Cardiac muscle cell (in vitro differentiated cells and primary cell): ENCODE measurements at places on chromosomes 2 and 18.

DNA sequence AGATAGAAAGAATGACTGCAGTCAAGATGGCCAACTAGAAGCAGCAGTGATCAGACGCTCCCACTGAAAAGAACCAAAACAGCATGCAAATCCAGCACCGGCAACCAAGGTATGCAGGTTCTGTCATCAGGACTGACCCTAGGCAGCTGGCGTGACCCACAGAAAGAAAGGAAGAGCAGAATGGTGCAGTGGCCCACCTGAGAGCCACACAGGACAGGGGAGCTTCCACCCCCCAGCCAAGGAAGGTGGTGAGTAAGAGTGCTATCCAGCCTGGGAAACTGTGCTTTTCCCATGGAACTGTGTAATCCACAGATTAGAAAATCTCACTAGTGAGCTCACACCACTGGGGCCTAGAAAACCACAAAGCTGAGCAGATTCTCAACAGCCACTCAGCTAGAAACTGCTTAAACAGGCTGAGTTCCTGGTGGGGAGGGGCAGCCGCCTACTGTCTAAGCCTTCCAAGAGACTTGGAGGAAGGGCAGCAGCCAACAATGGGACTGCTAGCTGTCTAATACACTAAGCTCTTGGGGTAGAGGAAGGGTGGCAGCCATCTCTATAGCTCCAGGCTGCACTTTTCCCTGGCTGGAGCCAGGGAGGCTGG, 127.9 kb downstream of the EVA1A start:
- no peaks in the 10 kb centered on the region for H3K27me3 ChIP-seq
- DNase-seq: peak; percentile 42
- H3K4me3 ChIP-seq: no peak overlapping the region
- no peak overlapping the region for H3K27ac ChIP-seq

DNA sequence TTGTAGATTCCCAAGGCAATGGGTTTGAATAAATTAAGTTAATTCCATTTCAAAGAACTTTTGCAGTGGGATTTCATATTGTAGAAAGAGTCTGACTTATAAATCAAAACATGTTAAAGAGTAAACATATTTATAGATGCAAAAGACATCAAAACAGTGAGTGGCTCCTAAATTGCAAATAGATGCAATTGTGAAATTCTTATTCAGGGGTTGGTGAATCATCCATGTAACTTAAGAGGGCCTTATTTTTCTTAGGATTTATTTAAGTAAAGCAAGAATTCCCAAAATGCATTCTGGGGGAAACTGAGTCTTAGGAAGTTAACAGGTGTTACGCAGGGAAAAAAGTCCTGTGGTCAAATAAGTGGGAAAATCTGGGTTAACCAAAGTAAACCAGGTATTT, 11.3 kb downstream of the TANC1 start:
- H3K27me3 ChIP-seq: no peaks in the 10 kb centered on the region
- H3K27ac ChIP-seq: no peak overlapping the region
- no peaks in the 10 kb centered on the region for H3K36me3 ChIP-seq
- peaks cover 15% of the 10 kb centered on the region for H3K4me1 ChIP-seq
- no peak overlapping the region for H3K4me3 ChIP-seq

DNA sequence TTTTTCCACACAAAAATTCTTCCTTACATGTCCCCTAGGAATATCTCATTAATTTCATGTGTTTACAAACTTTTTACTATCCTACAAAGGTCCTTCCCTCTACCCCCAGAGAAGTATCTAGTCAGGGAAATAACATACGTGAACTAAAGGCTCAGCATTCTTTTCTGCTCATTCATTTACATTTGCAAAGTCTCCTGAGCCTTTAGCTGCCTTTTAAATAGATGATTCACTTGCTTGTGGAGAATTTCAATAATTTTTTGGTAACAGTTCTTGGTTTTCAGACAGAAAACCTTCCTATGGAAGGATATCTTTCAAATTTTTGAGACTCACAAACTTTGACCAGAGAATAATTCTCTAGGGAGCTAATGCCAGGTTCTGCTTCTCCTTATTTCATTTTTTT, 81.5 kb upstream of the RMDN2 start:
- peaks cover 2% of the 10 kb centered on the region for H3K4me1 ChIP-seq
- H3K36me3 ChIP-seq: no peaks in the 10 kb centered on the region
- H3K4me3 ChIP-seq: no peak overlapping the region
- no peak overlapping the region for H3K27ac ChIP-seq

DNA sequence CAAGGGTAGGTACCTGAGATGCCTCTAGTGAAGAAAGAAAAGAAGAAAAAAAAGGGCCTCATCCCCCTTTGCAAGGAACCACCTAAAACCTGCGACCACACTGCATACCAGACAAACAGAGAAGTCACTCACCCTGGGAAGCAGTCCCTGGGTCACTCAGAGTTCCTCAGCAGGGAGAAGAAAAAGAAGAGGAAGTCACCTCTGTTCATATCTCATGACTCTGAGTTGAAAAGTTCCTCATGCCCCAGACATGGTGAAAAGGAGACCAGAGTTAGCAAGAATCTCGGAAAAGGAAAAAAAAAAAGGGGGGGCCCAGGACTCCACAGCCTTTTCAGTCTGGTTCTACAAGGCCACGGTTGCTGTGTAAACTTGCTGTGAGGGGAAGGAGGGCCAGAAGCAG, 478.4 kb upstream of the NRXN1 start:
- H3K27ac ChIP-seq: no peak overlapping the region
- H3K27me3 ChIP-seq: no peaks in the 10 kb centered on the region
- no peak for DNase-seq
- H3K4me1 ChIP-seq: no peaks in the 10 kb centered on the region

DNA sequence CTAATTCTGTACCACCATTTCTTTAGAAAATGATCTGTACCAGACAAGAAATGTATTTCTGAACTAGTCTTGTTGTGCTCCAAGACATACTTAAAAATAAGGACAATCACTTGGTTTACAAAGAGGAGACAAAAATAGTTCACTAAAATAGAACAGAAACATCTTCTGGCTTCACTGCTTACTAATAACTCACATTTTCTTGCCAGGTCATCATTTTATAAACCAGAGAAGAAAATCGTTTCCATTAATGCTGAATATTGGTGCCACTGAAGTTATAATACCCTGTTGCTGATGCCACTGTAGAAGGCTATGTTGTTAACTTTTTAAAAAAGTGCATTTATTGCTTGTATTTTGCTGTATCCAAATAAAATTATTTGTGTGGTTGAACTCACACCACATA, 94.8 kb upstream of the ZNF236 start:
- H3K27me3 ChIP-seq: no peaks in the 10 kb centered on the region
- H3K27ac ChIP-seq: no peak overlapping the region
- H3K36me3 ChIP-seq: no peaks in the 10 kb centered on the region
- DNase-seq: no peak
- H3K4me3 ChIP-seq: no peak overlapping the region

DNA sequence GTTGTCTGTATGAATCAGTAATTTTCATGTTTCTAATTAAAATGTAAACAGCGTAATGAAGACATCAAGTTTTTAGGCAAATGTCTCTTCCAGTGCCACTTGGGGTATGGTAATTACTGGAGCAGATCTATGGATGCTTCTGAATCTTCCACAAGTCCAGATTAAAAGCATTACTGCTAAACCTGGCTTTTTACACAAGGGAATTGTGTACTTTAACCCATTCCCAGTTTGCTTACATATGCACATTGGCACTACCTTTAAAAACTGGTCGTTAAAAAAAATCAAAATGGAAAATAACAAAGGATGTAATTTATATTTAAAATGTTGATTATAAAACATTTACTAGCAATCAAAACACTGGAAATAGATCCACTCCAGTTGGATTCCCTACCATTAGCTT, 19.7 kb downstream of the FIGN start:
- no peak overlapping the region for H3K27ac ChIP-seq
- no peaks in the 10 kb centered on the region for H3K36me3 ChIP-seq
- no peak for DNase-seq
- H3K4me1 ChIP-seq: peaks cover 88% of the 10 kb centered on the region
- no peak overlapping the region for H3K4me3 ChIP-seq
- H3K27me3 ChIP-seq: no peaks in the 10 kb centered on the region

- H3K4me3 ChIP-seq: no peak overlapping the region
- no peaks in the 10 kb centered on the region for H3K36me3 ChIP-seq
- peaks cover 60% of the 10 kb centered on the region for H3K27me3 ChIP-seq
- H3K4me1 ChIP-seq: no peaks in the 10 kb centered on the region
Observed at GRCh38 chr2:36456227-36457175, 100.9 kb downstream of the CRIM1 start.

- peak overlapping the region; percentile 35 for H3K4me3 ChIP-seq
- no peaks in the 10 kb centered on the region for H3K27me3 ChIP-seq
- peaks cover 33% of the 10 kb centered on the region for H3K4me1 ChIP-seq
- no peak overlapping the region for H3K27ac ChIP-seq
Observed at GRCh38 chr2:218291318-218292047, 820 bp downstream of the TMBIM1 start.

DNA sequence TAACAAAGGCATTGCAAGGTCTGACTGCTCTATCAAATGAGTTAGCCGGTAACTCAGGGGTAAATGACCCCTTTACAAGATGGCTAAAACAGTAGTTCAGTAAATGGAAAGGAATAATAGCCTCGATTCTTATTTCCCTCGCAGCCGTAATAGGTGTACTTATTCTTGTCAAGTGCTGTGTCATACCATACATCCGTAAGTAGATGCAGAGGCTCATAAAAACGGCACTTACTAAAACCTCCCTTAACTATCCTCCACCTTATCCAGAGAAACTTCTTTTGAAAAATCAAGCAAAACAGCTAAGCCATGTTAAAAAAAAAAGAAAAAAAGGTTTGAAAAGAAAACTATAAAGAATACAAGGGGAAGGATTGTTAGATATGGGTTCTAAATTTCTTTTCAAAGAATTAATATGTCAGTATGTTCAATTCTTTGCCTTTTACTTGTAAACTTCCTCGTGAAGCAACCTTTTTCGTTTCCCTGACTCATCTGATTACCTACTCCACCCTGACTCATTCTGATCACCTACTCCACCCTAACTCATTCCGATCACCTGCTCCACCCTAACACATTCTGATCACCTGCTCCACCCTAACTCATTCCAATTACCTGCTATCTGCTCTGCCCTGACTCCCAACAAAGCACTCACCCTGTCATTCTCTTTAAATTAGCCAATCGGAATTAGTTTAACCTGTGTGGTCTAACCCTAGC, 127.5 kb downstream of the SPAG16 start:
- no peaks in the 10 kb centered on the region for H3K4me1 ChIP-seq
- no peak for DNase-seq
- H3K4me3 ChIP-seq: no peak overlapping the region
- no peak overlapping the region for H3K27ac ChIP-seq
- no peaks in the 10 kb centered on the region for H3K36me3 ChIP-seq

DNA sequence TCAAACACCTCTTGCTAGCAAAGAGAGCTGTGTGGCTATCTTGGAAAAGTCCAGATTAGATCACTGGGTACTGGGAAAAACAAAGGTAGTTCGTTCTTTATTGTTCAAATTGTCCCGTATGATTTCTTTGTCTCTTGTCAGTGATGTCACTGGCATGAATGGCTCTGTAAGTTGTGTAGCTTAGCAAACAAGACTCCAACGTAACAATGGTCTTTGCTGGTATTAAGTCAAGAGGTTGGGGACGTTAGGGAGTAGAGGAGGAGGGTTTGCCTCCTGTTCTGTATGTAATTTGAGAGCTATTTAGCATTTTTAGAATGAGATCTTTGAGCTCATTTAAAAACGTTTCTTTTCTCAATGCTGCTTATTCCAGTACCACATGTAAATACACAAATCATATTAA, 216.5 kb upstream of the SP5 start:
- no peaks in the 10 kb centered on the region for H3K36me3 ChIP-seq
- H3K27ac ChIP-seq: no peak overlapping the region
- H3K27me3 ChIP-seq: no peaks in the 10 kb centered on the region
- DNase-seq: no peak

- no peak overlapping the region for H3K4me3 ChIP-seq
- no peak overlapping the region for H3K27ac ChIP-seq
- H3K4me1 ChIP-seq: peaks cover 7% of the 10 kb centered on the region
- no peaks in the 10 kb centered on the region for H3K27me3 ChIP-seq
- DNase-seq: no peak
Observed at GRCh38 chr2:222792001-222792611, 68.7 kb upstream of the ACSL3 start.

DNA sequence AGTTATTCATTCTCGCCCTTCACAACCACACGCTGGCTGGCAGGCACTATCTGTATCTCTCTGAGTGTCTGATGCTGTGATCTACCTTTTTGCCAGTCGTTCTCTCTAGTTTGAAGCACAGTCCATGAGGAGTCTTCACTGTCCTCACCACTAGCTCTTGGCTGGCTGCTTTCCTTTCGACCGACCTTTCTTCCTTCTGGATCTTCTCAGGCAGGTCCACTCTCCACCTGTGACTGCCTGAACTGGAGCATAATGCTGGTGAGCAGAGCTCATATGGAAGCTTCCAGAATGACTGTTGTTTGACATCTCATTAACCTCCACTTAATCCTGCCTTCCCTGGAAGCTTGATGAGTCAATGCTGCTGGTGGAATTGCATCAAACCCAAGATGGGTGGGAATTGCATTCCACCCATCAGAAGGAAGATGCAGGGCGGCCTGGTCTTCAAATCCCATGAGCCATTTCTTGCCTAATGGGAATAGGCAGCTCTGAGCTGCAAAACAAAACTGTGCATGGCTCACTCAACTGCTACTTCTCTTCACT, 283.5 kb upstream of the HDAC4 start:
- no peaks in the 10 kb centered on the region for H3K4me1 ChIP-seq
- no peak for DNase-seq
- no peaks in the 10 kb centered on the region for H3K36me3 ChIP-seq

GRCh38 chr2:197838036-197838435, 33.6 kb downstream of the PLCL1 start:
- H3K36me3 ChIP-seq: no peaks in the 10 kb centered on the region
- H3K27ac ChIP-seq: no peak overlapping the region
- no peak for DNase-seq

DNA sequence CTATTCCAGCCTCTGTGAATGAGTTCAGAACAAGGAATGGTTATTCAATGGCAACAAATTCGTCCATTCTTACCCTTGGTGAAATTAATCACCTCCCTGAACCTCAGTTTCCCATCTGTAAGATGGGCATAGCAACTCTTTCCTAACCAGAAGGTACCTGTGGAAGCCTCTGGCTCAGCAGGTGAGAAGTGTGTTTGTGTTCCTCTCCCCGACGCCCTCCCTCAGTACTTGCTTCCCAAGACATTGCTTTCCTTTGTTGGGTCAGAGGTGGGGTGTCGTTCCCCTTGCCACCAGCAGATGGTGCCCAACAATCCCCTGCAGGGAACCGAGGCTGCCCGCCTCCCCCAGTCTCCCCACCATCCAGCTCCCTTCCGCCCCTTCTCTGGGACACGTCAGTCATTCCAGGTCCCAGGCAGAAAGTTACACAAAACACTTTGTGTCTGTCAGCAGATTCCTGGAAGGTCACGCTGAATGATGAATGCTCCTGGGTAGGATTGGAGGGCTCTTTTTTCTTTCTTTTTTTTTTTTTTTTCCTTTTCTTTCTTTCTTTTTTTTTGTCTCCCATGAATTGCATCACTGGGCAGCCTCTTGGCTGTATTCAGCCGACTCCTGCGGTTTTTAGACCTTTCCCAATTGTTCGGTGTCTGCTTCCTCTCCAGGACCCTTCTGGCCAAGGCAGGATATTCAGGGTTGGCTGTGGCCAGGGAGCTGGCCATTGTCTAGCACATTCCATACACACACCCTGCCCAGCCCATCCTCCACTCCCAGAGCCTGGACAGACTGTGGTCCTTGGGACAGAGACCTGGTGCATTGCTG, 117.3 kb downstream of the LPIN1 start:
- peak overlapping the region; percentile 70 for H3K27ac ChIP-seq
- DNase-seq: peak; percentile 98
- H3K4me3 ChIP-seq: no peak overlapping the region
- no peaks in the 10 kb centered on the region for H3K27me3 ChIP-seq
- H3K36me3 ChIP-seq: no peaks in the 10 kb centered on the region
- peaks cover 6% of the 10 kb centered on the region for H3K4me1 ChIP-seq

GRCh38 chr18:5066380-5066977, 130.6 kb downstream of the AKAIN1 start:
- H3K4me3 ChIP-seq: no peak overlapping the region
- no peak overlapping the region for H3K27ac ChIP-seq
